ENCODE measurements at places on chromosomes 2 and 18.

- DNase-seq: no peak
Measured at GRCh38 chr2:150119819-150120218, 367.6 kb downstream of the RND3 start.

DNA sequence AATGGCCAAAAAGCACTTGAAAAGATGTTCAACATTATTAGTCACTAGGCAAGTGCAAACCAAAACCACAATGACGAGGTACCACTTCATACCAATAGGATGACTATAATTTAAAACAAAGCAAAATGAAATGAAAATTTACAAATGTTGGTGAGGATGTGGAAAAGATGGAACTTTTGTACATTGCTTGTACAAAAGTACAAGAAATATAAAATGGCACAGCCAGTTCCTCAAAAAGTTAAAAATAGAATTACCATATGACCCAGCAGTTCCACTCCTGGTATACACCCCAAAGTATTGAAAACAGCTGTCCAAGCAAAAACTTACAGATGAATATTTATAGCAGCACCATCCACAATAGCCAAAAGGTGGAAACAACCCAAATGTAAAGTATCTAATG is 107.8 kb upstream of the XPO1 start:
- no peak for DNase-seq

- DNase-seq: no peak
Measured at GRCh38 chr2:167832868-167833287, 414.5 kb downstream of the STK39 start.

DNA sequence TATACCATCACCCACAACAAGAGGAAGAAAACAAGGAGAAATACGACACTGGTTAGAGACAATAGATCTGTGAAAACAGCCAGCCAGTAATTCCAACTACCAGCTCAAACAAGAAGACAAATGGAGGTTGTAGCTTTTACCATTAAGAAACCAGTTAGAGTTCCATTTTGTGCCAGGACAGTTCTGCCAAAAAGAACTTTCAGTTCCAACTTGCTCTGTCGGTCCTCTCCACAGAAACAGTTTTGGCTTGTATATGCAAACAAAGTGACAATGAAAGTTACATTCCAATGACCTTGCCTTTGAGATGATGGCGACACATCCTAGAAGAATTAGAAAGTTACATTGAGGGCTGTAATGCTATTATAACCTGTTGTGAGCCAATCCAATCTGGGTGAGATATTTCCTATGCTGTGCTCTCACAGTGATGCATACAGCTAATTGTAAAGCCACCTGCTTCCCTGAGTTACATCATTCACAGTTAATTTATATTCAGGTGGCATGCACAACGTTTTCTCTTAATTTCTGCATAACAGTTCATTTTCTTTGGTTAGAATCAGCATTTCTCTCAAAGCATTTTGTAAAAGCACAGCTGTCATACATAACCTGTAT is 1378.4 kb upstream of the PIK3C3 start:
- DNase-seq: no peak

DNA sequence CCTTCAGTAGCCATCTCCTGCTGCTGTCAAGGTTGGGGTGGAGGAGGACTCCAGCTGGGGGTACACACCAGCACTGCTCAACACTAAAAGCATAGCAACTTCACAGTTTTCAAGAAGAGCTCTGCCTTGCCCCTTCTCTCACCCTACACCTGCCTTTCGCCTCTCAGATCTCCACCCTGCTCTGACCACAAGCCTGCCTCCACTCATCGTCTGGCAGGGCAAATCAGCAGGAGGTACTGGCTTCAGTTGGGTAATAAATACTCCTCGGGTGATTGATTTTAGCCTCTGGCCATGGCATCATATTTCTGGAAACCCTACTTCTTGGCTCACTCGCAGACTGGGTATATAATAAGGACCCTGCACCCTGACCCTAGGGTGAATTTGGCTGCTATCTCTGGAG is 3.1 kb upstream of the PRKAG3 start:
- DNase-seq: no peak

GRCh38 chr2:186751790-186752189 is 57.9 kb downstream of the FAM171B start:
- no peak for DNase-seq

- no peak for DNase-seq
Measured at GRCh38 chr2:195108182-195108581, 548.8 kb upstream of the SLC39A10 start.

DNA sequence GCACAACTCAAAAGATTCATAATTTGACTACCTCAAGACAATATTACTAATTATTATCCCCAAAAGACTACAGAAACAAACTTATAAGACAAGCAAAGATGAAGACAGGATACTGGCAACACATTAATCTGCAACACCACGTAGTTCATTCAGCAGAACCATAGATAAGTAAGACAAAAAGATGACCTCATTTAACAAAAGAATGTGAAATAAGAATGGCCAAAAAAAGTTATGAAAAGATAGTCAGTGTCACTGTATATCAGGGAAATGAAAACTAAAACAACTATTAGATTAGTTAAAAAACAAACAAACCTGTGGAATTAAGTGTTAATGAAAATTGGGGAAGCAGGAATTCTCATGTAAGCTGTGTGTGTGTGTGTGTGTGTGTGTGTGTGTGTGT is 19.4 kb downstream of the PSMD14 start:
- DNase-seq: no peak

DNA sequence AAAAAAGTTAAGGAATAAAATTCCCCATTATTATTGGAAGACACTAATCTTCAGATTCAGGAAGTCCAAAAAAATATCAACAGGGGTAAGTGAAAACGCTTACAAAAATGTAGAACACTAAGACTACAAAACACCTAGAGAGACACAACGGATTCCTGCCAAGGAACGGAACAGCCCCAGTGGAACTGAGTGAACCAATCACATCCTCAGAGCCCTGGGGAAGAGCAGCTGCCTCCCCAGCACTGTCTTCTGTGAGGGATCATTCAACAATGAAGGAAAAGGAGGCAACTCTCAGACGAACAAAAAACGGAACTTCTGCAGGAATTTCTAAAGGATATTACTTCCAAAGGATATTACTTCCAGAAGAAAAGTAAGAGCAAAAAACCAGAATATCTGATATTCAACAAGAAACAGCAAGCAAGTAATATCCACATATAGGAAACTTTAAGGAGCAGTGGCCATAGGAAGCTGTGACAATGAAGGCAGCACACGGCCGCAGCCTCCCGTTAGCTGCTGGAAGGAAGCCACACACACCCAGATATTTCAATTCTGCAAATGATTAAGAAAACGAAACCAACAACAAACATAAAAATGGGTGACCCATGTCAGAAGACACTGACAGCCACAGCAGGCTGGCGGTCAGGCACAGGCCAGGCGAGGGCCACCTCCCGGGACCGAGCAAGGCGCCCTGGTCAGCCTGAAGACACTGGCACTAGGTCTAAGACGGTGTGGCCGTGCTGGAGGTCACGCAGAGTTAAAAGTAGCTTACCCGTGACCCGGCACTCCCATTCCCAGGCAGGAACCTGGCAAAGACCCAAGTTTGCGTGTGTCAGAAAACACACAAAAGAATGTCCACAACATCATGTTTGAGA is 81.8 kb downstream of the HDAC4 start:
- DNase-seq: no peak

DNA sequence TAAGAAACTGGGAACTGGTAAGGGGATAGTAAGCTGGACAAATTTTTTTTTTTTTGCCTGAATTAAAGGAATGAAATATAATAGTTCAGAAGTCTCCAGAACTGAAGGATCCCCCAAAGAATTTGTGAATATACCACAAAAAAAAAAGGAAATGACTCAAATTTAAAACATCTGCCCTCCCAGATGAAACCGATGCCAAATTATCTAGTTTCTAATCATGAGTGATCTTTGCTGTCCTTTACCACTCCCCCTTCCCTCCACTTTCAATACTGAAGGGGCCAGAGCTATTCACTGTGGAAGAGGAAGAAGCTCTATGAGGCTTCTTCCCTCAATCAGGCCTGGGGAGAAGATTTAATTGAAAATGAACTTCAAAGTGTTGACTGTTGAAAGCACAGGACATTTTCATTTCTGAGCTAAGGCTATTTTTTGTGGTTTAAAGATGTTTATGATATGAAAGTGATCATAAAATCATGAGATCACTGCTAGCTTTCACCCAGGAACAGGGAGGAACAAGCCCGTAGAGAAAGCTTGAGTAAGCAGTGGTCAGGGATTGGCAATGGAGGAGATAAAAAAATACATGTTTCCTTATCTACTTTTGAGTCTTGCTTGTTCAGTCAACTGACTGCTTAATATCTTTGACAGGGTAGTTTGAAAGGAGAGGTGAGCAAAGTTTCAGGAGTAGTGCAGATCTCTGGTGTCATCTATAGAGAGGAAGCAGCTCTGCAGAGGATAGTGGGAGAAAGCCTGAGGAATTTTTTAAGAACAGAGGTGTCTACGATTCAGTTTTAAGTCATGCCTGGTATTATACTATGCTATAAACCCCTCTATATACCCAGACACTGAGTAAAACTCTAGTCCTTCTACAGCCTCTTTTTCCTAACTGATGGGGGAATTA is 409.5 kb upstream of the FIGN start:
- DNase-seq: no peak

DNA sequence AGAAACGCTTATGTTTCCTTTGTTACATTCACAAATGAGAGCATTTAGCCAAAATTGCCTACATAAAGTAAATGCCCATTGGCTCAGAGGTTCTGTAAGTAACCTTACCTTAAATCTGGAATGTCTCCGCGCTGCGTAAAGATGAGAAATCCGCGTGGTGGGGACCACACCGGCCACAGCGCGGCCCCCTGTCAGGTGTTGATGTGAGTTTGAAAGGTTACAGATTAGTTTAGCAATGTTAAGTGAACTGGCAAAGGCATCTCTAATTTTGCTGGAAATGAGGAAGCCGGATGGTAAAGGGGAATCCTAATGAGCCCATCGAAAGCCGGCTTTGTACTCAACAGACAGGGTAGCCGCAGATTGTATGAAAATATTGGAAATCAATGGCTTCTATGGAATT is 11.8 kb downstream of the SALL3 start:
- DNase-seq: no peak

DNA sequence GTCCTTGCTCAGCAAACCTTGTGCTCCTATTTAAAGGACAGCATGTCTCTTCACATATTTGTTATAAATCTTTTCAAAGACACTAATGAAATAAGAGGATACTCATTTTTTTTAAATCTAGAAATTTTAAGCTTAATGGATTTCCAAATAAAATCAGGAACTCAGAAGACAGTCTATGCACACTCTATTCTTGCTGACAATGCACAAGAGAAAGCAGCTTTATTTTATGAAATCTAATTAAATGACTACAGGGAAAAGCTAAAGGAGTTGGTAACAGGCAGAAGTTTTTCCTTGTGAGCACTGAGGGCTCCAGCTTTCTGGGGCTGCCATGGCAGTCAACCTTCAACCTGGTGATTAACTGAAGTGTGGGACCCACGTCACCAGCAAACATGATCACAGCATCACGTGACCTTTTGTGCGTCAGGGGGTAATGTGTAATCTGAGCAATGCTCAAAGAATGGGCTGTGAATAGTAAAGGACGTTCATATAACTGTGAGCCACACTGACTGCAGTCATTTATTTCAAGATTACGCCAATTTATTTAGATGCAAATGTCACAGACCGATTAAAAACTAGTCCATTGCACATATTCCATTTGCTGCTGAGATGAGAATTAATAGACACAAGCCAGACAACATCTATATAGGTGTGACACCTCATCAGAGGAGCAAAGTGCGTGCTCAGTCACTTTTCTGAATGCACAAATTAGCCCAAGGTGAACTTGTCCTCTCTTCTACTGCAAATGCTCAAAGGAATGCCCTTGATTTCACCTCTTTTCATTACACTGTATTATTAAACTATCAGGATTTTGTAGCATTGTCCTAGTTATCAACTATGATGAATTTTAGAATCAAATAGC is 11.6 kb upstream of the DNER start:
- DNase-seq: no peak

- no peak for DNase-seq
Measured at GRCh38 chr18:56245866-56246580, 392.4 kb downstream of the TXNL1 start.

DNA sequence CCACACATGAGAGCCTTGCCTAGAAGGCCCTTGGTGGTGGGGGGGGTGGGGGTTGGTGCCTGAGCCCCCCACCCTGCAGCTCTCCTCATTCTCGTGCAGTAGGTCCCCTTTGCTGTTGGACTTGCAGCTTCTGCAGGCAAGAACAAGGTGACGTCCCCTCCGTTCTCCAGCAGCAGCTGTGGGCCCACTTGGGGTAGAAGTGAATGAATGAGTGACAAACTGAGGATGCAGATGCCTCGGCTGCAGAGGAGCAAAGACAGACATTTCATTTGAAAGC is 88.6 kb upstream of the CTDP1 start:
- DNase-seq: no peak

DNA sequence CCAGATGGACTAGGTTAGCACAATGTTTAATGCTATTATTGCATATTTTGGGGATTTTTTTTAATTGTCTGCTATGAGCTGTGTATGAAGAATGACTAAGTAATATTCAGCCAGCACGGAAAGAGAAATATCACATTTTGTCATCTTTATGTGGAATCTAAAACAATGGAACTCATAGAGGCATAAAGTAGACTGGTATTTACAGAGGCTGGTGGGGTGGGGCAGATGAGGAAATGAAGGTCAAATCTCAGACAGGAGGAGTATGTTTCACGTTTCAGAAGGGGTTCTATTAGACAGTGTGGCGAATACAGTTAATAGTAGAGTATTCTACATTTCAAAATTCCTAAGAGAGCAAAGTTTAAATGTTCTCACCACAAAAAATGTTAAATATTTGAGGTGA is 4.7 kb downstream of the CDH19 start:
- no peak for DNase-seq
